ENCODE measurements at places on chromosomes 4 and X.

DNA sequence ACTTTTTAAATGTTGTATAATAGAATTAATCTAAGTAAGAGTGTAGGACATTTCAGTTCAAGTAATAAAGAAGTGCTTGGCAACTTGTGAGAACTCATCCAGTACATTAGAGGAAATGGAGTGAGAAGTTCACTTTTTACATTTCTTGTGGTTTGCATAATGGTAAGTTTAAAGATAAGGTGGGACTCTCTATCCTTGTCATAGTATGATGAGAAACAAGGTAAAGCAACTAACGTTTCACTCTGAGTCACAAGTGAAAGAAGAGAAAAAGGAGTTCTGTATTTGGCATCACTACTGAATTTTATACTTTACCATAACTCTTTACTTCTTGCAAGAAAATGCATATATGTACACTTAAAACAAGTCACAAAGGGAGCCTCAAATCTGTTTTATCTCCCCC is 219.4 kb downstream of the SLC4A4 start:
- DNase-seq, result no peak

GRCh38 chr4:171759274-171759673 is 53.9 kb upstream of the GALNTL6 start:
- no peak for DNase-seq

DNA sequence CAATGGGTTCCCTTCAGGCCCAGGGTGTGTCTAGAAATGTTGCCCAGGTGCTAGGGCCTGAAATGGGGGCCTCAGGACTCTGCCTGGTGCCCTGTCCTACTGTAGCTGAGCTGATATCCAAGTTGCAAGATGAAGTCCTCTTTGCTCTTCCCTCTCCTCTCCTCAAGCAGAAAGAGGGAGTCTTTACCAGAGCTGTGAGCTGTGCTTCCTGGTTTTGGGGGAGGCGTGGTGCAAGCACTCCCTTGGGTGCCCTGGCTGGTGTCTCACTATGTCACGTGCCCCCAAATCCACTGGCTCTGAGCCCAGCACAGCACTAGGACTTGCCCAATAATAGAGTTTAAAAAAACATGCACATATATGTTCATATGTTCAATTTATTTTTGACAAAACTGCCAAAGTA is 29.3 kb upstream of the CT47A1 start:
- no peak for DNase-seq

DNA sequence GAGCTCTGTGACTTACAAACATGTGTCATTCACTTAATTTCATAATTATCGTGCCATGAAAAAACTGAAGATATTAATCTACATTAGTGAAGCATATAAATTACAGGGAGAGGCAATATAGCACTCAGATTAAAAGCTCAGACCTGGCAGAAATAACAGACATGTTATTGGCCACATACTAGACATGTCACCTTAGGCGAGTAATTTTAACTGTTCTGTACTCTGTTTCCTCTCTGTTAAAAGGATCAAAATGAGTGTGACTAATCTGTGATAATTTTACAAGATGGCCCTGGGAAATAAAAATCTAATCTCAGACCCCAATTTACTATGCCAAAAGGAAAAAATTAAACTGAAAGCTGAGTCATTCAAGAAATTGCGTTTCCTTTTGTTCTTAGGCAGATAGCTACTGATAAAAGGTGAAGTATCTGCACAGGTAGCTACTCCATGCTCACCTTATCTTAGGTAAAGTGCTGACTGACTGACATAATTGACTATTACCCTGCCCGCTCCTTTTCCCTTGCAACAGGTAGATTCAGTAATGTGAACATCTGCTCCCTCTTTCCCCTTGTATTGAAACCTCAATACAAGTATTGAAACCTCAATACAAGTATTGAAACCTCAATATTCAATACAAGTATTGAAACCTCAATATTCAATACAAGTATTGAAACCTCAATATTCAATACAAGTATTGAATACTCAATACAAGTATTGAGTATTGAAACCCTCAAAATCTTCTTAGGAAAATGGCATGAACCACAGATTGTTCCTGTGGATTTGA is 33.2 kb downstream of the RELL1 start:
- DNase-seq, result no peak

DNA sequence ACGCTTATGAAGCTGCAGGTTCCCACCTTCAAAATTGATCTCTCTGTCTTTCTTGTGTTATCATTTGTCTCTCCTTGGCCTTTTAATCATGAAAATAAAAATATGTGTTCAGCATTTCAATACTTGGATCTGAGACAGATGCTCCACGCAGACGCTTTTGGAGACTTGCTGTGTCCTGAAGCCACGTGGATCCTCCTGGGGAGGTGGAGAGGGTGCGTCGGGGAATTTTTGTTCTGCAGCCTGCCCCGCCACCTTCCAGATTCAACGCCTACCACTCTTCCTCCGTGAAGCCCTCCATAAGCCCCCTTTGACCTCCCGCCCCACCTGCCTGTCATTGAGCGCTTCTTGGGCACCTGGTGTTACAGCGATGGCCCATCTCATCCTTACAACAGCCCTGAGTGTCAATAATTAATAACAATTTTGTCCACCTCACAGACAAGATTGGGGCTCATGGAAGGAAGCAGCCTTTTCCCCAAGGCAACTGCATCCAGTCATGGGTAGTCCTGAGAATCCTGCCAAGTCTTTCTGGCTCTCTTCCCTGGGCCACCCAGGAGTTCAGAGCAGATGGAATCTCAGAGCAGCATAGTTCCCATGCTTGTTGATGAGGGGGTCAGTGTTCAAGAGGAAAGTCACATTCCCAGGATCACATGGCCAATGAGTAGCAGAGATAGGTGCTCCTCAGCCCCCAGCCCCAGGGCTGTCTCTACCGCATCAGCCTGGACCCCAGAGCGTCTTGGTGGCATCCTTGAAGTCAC is 172.6 kb upstream of the PSAPL1 start:
- no peak for DNase-seq

DNA sequence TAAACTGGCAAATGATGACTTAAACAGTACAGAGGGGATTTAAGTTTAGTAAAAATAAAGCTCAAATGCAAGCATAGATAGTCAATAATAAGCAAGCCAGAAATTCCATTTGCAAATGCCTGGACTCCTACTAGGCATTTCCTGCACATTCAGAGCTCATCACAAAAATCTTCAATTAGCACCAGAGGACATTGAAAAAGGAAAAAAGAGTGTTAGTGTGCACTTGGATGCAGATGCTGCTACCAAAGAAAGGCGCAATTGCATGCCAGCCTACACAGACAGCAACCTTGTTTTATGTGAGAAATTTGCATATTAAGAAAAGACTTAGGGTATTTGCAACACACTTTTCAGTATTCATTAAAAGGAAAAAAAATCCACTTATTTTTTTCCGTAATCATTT is 282.1 kb downstream of the GRIA2 start:
- DNase-seq, result no peak

GRCh38 chr4:8781641-8782040 is 90.0 kb downstream of the HMX1 start:
- no peak for DNase-seq

GRCh38 chr4:140367738-140368137 is 5.7 kb upstream of the SCOC start:
- no peak for DNase-seq

DNA sequence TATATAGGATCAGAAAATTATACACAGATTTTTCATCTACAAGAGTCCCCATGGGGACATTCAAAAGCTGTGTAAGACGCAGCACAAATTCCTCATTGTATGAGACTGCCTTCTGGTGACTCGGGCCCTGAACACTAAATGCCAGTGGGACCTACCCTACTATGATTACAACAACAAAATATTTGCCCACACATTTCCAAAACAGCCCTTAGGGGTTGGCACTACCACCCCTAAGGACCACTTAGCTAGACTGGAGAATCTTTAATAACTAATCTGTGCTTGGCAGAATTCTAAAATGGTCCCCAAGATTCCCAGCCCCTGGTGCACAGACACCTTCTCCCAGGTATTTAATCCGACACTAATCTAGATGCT is 29.1 kb downstream of the UCHL1 start:
- no peak for DNase-seq

GRCh38 chr4:175339100-175339707 is 421.0 kb downstream of the ADAM29 start:
- DNase-seq, result no peak

- no peak for DNase-seq
Observed at GRCh38 chrX:48156014-48156413, 25.6 kb downstream of the SPACA5B start.

GRCh38 chr4:56102601-56103000 is 153.9 kb downstream of the CEP135 start:
- no peak for DNase-seq

GRCh38 chr4:172147687-172148086 is 334.5 kb downstream of the GALNTL6 start:
- no peak for DNase-seq

GRCh38 chr4:42653626-42654560 is 3.0 kb downstream of the ATP8A1 start:
- no peak for DNase-seq
